ENCODE measurements at places on chromosomes 2 and 18.
A peak's percentile ranks its signal among the peaks of the same experiment; 100 is the strongest.

GRCh38 chr2:128406736-128407554 lies 88.3 kb upstream of the HS6ST1 start:
- no peak for DNase-seq

DNA sequence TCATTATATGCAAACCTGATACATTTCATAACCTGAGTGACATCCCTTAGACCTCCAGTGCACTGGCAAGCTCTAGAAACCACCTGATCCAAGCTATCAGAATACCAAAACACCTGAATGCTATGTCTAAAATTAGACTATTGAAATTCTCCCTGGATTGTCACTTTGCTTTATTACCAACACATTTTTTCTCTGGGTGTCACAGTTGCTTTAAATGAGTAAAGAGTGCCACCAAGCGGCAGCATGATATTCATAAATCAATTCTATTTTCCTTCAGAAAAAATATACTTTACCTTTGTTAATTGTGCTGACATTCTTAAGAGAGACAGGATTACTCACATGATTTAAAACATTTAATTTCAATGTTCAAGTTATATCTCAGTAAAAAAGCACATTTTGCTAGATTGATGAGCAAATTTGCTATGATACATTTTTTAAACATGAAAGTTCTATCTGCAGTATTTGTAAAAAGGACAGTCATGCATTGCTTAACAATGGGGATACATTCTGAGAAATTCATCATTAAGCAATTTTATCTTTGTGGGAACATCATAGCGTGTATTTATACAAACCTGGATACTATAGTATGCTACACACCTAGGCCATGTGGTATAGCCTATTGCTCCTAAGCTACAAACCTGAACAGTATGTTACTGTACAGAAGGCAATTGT lies 338.4 kb upstream of the SLC39A10 start:
- DNase-seq, result peak; percentile 66

DNA sequence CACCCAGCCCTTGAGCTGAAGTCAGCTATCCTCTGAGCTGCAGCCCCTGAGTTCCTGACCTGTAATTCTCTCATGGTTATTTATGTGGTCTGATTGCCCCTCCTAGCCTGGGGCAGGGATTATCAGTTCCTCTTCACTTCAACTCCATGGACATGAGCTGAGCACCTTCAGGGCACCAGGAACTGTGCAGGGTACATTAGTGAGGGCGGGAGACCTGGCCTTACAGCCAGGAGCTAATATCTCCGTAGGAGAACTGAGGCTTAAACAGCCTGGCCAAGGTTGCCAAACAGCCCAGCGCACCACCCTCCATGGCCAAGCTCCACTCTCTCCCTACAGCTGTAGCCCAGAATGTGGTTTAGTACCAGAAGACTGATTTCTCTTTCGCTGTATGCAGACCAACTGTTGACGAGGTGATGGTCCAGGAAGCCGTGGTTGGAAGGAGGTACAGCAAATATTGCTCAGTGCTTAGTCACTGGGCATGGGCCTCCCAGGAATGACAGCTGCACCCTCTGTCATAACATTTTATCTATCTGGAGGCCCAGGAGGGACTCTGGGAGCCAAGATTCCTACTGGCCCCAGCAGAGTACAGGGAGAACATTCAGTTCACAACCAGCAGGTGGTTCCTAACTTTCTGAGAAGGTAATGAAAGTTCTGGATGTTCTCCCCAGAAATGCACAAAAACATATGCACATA lies 228.7 kb upstream of the SIX2 start:
- DNase-seq, result no peak

- DNase-seq, result no peak
These were observed 202.9 kb upstream of the NT5C1B start for GRCh38 chr2:18792226-18792629.

DNA sequence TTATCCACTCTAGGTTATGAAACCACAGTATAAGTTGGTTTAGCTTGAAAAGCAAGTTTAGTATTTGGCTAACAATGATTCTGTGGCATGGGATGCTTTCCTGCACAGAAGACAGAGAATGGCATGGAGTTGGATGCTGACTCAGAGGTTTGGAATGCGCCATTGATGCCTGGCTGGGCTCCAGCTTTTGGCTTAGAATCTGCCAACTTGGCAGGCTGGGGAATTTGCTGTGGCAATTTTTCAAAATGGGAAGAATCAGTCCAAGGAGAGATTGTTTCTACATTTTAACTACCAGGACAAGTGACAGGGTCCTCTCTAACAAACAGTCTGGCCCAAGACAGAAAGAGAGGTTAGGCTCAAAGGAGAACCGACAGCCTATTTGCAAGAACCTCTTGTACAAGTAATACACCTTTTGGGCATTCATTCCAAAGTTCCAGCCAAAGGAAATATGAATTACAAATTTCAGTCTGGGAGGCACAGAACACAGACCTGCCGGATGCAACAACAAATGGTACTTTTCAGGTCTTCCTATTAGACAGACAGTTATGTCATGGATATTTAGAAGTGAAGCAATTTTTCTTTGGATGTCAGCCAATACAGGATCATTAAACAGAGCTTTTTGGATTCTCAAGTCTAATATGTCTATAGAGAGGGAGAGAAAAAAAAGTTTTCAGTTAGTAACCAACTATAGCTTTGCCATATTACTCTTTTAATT lies 1027.7 kb downstream of the TMEM182 start:
- DNase-seq, result peak; percentile 53

DNA sequence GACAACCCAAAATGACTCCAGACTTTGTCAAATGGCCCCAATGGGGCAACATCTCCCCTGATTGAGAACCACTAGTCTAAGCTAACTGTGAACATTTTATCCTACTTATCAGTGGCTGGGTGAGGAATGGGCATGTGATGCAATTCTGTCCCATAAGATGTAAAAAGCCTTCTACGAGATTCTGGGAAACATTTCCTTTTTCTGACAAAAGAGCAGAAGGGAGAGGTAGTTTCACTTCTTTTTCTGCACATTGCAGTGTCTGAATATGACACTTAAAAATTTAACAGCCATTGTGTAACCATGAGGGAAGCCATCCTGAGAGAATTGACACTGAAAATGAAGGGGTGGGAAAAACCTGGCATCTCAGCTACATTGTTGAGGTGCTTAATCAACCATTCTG lies 17.3 kb upstream of the MARCHF4 start:
- no peak for DNase-seq

GRCh38 chr18:48769006-48769636 lies 181.6 kb downstream of the SMAD7 start:
- peak; percentile 15 for DNase-seq

DNA sequence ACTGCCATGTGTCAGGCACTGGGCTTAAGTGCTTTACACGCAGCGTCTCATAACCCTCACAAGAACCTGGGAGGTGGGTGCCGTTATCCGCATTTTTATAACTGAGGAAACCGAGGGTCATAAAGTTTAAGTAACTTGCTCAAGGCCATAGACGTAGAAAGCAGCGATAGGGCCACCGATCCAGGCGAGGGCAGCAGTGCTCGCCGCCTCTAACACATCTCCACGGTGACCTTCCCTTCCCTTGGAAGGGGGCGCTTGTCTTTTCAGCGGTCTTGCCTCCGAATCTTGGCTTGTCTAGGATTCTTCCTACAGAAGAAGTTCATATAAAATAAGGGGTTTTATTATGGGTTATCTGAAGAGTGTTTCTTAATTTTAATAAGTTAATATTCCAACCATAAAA lies 186.6 kb downstream of the GBX2 start:
- no peak for DNase-seq

DNA sequence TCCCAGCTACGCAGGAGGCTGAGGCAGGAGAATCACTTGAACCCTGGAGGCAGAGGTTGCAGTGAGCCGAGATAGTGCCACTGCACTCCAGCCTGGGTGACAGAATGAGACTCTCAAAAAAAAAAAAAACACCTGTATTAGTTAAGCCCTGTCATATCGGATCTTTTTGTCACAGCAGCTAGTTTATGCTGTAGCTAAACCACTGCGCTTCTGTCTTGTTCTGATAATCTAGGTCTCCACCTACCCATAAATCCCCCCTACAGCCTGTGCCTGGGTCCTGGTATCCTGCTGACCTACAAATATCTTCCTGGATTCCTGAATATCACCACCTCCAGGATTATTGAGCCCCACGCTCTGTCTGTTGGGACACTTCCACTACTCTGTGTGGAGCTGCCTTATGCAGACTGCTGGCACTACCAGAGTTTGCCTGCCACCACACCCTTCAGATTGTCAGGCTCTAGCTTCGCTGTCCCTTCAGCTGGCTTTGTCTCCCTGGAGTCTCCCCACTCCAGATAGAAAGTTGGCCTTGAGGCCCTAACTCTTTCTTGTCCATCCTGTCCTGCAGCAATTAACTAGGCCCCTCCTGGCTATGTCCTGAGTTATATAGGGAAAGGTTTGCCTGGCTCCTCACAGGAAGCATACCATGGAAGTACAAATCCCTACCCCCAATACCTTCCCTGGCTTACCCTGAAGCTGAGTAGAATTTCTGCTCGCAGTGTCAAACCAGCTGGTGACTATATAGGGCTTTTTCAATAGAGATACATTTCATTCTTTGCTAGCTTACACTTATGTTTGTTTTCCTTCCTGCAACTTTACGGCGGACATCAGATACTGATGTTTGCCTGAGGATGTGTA lies 136.0 kb upstream of the SERTAD2 start:
- no peak for DNase-seq

GRCh38 chr18:75358928-75359327 lies 68.6 kb downstream of the SMIM21 start:
- no peak for DNase-seq

Measured in NCI-H1694 (cell line).